ENCODE measurements at places on chromosomes 16 and 17.

GRCh38 chr17:75498039-75498725, 17.2 kb downstream of the CASKIN2 start:
- DNase-seq, result no peak

- no peak for DNase-seq
These were observed 261.1 kb upstream of the DYNLRB2 start for GRCh38 chr16:80279656-80280055.

- DNase-seq, result no peak
These were observed 562 bp downstream of the USP31 start for GRCh38 chr16:23148513-23149266.

GRCh38 chr17:66661411-66662256, 173.3 kb upstream of the CACNG5 start:
- DNase-seq, result no peak

GRCh38 chr16:58516768-58517107, 1.4 kb downstream of the SETD6 start:
- no peak for DNase-seq

- DNase-seq, result no peak
These were observed 20.9 kb downstream of the COIL start for GRCh38 chr17:56939869-56940484.

DNA sequence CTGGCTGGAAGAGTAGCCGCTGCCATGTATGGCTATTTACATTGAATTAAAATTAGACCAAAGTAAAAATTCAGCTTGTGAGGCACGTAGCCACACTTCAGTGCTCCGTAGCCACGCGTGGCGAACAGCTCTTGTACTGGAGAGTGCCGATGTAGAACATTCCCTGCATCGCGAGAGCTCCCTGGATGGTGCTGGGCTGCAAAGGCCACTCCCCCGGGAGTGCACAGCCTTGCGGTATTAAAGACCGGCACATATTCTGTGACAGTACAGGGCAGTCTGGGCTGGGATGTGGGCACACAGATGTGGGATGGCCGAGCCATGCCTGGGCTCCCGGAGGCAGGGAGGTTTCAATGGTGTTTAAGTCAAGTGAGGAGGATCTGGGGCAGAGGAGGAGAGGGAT, 102.2 kb downstream of the CMIP start:
- no peak for DNase-seq

DNA sequence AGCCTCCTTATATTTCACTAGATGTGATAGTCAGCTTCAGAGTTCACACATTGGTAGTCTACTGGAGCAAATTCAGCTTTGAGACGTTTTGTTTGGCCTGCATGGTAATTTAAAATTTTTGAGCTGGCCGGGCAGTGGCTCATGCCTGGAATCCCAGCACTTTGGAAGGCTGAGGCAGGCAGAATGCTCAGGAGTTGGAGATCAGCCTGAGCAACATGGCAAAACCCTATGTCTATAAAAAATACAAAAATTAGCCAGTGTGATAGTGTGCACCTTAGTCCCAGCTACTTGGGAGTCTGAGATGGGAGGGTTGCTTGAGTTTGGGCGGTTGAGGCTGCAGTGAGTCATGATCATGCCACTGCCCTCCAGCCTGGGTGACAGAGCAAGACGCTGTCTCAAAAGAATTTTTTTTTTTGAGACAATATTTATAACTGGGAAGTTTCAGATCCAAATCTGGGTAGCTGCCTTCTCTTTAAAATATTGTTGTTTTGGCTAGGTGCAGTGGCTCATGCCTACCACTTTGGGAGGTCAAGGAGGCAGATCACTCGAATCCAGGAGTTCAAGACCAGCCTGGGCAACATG, 4.8 kb upstream of the BLMH start:
- DNase-seq, result no peak

Data from vagina (tissue), 2 donors.